Cerebellum (tissue), 4 donors: ENCODE measurements at places on chromosomes 11 and 22. TPM values are rescaled to one million over a fixed set of nuclear protein-coding genes. Genes with fewer than 3 reads are reported as not detected.

DNA sequence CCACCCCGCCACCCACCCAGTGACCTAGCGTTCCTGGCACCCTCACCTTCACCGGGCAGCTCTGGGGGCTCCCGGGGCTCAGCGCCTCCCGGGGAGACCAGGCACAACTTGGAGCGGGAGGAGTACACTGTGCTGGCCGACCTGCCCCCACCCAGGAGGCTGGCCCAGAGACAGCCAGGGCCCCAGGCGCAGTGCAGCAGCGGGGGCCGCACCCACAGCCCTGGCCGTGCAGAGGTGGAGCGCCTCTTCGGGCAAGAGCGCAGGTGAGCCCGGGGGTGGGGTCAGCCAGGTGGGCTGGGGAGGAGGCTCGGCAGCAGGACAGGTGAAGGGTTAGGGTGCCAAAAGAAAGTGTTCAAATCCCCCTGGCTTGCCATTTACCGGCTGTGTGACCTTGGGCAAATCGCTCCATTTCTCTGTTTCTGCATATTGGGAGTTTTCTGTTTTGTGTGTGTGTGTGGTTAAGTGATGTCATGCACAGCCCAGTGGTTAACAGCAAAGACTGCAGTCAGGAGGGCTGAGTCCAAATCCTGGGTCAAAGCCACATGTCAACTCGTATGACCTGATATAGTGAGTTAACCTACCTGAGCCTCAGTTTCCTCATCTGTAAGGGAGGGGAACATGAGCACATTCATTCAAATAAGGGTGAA is 29.5 kb downstream of the TRIOBP start:
- DNase-seq = no peak

DNA sequence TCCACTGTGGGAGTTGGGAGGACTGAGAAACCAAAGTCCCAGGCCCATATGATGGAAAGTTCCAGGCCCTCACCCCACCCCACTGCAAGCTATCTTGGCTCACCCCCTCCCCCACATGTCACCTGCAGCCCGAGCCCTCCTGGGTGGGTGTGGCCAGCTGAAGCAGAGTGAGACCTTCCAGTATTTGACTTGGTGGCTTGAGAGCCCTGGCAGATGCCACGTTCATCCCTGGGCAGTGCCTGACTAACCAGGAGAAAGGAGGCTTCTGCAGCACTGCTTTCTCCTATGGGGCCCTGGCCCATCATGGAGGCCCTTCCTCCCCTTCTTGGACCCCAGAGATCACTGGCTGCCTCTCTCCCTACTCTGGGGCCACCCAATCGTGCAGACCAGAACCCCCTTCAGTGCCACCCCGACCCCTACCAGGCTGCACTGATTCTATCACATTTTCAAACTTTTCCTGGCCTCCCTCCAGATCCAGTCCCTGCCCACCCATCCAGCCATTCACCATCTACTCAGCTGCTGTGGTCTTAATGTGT is 38.1 kb upstream of the WNT11 start:
- no peak for DNase-seq

GRCh38 chr11:61174949-61175348 is 13.7 kb upstream of the VPS37C start:
- no peak for DNase-seq

GRCh38 chr11:85281550-85281949 is 345.6 kb downstream of the DLG2 start:
- no peak for DNase-seq

DNA sequence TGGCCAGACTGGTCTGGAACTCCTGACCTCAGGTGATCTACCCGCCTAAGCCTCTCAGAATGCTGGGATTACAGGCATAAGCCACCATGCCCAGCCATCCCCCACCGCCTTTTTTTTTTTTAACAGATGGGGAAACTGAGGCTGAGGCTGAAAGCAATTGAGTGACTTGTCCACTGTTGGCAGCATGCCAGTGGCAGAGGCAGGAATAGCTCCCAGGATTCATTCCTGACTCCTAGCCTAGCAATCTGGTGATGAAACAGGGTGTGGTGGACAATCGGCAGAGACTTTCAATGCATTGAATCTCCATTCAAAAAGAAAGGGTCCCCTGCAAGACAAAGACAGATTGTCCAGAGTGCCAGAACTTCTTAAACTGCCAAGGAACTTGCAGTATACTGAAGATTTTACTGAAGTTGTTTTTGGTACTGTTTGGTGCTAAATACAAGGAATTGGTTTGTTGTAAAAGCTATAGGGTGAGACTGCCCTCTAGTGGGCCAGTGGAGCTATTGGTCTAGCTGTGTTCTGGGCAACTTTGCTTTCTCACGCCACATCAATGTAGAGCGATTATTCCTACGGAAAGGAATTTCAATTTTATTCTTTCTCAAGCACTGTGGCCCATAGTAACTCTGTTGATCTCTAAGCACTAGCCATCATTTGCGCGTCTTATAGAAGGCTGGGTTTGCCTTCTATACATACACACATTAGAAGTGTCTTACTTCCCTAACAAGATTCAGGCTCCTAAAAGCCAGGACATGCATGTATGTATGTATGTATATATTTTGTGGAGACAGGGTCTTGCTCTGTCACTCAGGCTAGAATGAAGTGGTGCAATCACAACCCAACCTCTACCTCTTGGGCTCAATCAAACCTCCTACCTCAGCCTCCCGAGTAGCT is 21.0 kb downstream of the C22orf31 start:
- DNase-seq = peak; percentile 78

GRCh38 chr11:126951465-126951864 is 49.1 kb downstream of the KIRREL3 start:
- no peak for DNase-seq

- no peak for DNase-seq
Observed at GRCh38 chr11:86440305-86440716, 65.6 kb downstream of the CCDC81 start.

Gene CADM1
- total RNA-seq = 147 TPM

Gene PGM2L1
- total RNA-seq = 72.8 TPM

DNA sequence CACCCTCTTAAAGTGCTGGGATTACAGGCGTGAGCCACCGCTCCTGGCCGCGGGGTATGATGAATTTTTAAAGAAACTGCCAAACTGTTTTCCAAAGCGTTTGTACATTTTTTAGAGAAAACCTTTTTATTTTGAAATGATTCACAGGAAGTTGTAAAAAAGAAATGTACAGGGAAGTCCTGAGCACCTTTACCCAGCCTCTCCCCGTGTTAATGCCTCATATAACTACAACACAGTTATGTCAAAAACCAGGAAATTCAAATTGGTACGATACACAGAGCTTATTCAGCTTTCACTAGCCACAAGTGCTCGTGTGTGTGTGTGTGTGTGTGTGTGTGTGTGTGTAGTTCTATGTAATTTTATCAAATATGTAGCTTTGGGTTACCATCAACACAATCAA is 7.0 kb upstream of the FAM118A start:
- no peak for DNase-seq

- DNase-seq = no peak
Observed at GRCh38 chr11:129720156-129720555, 95.5 kb upstream of the TMEM45B start.

- DNase-seq = no peak
Observed at GRCh38 chr11:93729129-93729616, 12.1 kb downstream of the TAF1D start.

GRCh38 chr11:78742430-78742829 is 167.8 kb upstream of the NARS2 start:
- no peak for DNase-seq

- no peak for DNase-seq
Observed at GRCh38 chr22:23713696-23714595, 23.1 kb downstream of the RGL4 start.

Gene NCAM1
- total RNA-seq = 421 TPM

Gene YPEL1
- total RNA-seq = 38.7 TPM

Gene LRRC10B
- total RNA-seq = 5.0 TPM

- DNase-seq = no peak
Observed at GRCh38 chr11:70615036-70615875, 216.9 kb downstream of the CTTN start.

DNA sequence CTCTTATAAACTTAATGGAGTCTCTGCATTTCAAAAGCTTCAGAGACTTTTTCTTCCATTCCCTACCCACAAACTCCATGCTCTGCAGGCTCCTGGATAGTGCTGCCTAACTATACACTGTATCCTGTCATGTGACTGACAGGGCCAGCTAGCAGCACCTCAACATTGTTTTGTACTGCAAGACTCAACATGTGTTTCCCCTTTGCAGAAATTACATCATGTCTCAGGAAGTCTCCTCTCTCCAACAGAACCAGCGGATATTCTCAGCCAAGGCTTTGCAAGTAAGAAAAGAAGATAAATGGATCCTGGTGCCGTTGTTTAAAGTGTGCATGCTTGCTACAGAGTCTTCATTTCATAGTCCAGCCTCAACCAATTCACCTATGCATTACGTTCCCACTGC is 164.0 kb upstream of the UBASH3B start:
- no peak for DNase-seq

DNA sequence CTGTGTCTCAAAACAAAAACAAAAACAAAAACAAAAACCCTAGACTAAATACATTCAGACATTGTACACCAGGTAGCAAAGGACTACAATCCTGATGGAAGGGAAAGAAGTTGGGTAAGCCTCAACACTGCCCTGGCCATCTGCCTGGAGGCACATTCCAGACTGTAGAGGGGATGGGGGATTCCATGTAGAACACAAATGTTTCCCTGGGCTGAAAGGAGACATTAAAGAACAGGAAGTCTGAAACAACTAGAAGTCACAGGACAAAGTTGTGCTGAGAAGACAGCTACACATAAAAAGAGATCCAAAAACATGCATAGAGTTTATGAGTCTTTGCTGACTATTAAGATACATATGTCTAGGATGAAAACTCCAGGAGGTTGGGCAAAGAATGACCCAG is 83.9 kb downstream of the RRAS2 start:
- no peak for DNase-seq

DNA sequence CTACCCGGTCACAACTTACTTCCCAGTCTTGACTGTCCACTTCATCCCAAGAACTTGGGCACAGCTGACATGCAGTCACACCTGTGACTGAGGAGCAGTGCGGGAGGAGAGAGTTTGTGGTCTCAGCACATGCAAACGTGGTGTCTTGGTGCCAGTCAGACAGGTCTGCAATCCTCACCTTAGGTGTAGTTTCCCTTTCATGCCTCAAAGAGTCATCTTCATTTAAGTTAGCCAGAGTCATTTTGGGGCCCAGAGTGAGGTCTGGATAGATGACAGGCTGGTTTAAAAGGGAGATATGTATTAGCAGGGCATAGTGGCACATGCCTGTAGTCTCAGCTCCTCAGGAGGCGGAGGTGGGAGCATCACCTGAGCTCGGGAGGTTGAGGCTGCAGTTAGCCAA is 108.5 kb upstream of the SORL1-AS1 start:
- DNase-seq = no peak

- DNase-seq = no peak
Observed at GRCh38 chr11:40100162-40100553, 1359.3 kb downstream of the LRRC4C start.

Gene GRIK4
- total RNA-seq = 9.1 TPM

DNA sequence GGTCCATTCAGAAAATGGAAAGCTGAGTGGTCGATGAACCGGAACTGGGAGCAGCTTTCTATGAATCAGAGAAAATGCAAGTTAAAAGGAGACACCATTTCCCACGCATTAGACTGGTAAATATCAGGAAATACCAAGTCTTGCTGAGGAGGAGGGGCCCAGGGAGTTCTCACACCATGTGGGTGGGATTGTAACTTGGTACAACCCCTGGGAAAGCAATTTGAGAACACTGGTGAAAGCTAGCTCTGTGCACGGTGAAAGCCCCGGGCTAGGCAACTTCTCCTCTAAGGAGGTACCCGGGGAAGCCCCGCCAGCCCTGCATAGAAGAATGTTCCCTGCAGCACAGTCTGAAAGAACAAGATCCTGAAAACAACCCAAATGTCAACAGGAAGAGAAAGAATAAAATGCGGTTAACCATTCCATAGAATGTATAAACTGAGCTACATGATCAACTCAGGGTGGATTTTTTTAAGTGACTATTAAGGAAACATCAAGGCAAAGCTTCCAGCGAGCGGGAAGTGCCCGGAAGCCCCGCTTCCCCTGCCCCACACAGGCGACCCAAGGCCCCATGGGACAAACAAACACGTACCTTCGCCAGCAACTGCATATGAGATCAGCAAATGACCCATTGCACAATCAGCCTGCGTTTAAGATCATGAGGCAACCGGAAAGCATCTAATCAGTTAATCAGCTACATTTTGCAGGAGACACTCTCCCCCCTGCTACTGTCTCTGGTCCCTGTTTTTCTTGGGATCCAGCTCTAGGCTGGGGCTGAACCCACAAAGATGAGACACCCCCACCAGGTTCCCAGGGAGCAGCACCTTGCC is 11.3 kb downstream of the SHANK2 start:
- no peak for DNase-seq

GRCh38 chr11:11155962-11156815 is 196.9 kb downstream of the CSNK2A3 start:
- no peak for DNase-seq

Gene KIRREL3
- total RNA-seq = 31.0 TPM

DNA sequence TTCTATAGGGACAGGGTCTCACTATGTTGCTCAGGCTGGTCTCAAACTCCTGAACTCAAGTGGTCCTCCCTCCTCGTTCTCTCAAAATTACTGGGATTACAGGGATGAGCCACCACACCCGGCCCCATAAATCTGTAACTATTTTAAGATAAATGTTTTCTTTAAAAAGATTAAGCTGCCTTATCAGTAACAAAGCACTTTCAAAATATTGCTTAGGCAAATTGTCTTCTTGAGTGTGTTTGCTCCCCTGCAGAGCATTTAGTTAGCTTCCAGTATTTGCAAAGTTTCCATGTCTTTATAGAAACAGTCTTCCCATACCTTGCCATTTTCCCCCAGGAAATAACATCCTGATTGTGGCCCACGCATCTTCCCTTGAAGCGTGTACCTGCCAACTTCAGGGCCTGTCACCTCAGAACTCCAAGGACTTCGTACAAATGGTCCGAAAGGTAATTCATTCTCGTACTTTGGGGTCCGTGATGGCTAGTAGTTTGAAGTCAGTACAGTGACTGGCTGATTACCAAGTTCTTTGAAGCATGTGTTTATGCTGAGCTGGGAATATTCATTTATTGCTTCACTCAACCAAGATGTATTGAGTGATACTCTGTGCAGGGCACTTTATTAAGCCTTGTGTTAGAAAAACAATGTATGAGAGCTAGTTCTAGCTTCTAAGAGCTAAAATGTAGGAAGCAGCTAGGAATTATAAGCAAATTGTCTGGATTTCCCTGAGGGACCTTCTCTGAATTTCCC is 30.4 kb upstream of the CRTAM start:
- no peak for DNase-seq

Gene SCN2B
- total RNA-seq = 4.2 TPM

GRCh38 chr11:109956124-109956793 is 136.9 kb upstream of the ZC3H12C start:
- no peak for DNase-seq

DNA sequence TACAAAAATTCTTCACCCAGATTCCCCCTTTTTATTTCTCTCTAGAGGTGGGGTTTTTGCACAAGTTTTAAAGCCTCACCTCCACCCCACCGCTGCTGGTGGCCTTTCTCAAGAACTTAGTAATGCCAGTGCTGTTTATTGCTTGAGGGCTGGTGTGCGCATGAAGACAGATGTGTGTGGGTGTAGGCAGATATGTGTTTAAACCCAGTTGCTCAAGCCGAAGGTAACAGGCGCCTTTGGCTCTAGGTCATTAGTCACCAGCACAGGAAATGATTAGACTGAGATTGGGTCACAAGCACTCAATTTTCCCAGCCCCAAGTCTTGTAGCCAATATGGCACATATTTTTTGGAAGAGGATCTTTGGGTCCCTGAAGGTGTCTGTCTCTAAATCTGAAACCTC is 2.7 kb upstream of the CLMP start:
- DNase-seq = no peak

GRCh38 chr11:13302420-13302958 is 24.9 kb downstream of the BMAL1 start:
- DNase-seq = no peak
